ENCODE measurements at places on chromosomes 3 and 15.

GRCh38 chr3:152557302-152557999 lies 277.5 kb upstream of the P2RY1 start:
- no peak for DNase-seq

GRCh38 chr3:52250122-52250521 lies 4.6 kb downstream of the PPM1M start:
- DNase-seq: no peak

DNA sequence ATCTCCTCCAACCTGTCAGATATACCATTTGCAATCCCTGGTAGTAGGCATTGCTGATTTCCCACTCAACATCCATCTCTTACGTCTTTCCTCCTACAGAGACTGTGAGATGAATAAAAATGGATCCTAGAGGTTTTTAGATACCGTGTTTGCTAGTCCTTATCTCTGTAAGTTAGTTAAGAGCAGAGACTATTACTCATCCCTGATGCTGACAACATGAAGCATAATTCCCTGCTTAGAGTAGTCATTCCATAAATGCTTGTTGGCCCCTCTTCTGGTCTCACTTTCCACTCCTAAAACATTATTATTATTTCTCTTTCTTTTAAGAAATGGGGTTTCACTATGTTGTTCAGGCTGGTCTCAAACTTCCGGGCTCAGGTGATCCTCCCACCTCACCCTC lies 136.2 kb downstream of the RTP4 start:
- DNase-seq: no peak

- no peak for DNase-seq
Observed at GRCh38 chr15:78419367-78419766, 18.6 kb upstream of the IREB2 start.

GRCh38 chr3:102400766-102401165 lies 34.0 kb upstream of the ZPLD1 start:
- no peak for DNase-seq

GRCh38 chr3:177284383-177284881 lies 87.2 kb upstream of the TBL1XR1 start:
- no peak for DNase-seq

GRCh38 chr3:148796799-148797198 lies 30.8 kb upstream of the CPB1 start:
- no peak for DNase-seq
